ENCODE measurements at places on chromosomes 7 and 10.

GRCh38 chr7:1616741-1617140 lies 46.9 kb upstream of the PSMG3 start:
- DNase-seq, result no peak

- DNase-seq, result no peak
Measured at GRCh38 chr7:17315974-17316373, 17.5 kb downstream of the AHR start.

DNA sequence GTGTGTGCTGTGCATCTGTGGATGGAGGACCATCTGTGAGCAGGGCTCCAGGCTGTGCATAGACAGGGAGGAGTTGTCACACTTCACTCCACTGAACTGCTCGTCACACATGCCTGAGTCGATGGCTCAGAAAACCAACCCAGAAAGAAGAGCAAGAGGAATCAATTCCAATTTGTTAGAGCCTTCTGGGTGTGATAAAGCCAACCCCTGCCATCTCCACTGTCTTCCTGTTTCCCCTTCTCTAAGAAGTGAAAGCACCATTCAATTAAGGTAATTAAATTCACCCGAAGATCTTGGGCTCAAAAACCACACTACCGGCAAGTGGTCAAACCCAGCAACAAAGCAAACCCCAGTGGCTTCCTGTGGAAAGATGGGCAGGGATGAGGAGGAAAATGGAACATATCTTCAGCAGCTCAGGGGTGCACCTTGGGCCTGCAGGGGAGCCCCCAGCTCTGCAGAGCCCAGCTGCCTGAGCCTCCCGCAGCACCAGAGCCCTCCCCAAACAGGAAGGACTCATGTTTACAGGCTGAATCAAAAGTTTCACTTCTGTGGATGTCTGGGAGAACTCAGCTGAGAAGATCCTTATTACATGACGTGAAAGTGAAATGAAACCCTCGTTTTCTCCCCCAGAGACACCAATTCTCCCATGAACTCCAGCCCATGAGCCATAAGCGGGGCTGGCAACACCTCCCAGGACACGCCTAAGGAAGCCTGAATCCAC lies 10.9 kb downstream of the C10orf71 start:
- DNase-seq, result no peak

DNA sequence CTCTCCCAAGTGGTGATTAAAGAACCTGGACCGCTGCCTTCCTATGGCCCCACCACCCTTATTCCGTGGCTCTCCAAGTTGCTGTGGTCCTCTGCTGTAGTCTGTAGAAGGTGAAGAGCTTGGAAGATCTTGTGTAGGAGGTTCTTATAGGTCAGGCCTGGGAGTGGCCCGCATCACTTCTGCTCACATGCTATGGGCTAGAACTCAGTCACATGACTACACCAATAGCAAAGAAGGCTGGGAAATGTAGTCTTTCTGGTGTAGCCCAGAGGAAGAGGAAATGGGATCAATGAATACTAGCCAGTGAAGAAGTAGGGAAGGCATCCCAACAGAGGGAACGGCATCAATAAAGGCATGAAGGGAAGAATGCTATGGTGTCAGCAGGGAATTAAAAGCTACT lies 41.3 kb upstream of the AOAH start:
- no peak for DNase-seq

DNA sequence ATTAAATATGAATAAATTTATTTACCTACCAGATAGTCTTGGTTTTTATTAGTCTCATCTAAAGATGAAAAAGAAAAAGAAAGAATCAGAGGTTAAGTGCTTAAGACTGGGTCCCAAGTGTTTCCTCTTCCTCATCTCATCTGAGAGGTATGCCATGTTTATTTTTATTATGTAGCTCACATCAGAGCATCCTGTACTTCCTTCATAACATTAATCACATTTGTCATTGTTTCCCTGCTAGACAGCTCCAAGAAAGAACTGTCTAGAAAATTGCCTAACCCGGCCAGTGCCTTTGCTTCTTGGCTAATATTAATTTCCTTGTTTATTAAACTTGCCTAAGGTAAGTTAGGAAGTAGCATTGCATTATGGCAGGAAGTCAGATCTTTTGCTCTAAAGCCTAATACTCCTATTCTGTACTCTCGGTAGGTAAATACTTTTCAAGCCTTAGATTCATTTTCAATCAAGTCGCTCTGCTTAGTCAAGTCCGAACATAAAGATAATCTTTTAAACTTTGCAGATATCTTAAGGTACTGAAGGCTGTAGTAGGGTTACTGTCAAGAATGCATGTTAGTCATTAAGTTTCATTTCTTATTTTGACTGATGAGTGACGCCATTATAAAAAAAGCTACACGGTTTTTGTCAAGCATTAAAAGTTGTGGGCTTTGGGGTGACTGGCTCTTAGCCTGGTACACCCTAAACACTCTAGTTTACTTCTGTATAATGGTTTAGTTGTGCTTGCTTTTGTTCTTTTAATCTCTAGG lies 47.4 kb downstream of the ZMYND11 start:
- peak; percentile 52 for DNase-seq
